ENCODE measurements at places on chromosomes 6 and 20.

DNA sequence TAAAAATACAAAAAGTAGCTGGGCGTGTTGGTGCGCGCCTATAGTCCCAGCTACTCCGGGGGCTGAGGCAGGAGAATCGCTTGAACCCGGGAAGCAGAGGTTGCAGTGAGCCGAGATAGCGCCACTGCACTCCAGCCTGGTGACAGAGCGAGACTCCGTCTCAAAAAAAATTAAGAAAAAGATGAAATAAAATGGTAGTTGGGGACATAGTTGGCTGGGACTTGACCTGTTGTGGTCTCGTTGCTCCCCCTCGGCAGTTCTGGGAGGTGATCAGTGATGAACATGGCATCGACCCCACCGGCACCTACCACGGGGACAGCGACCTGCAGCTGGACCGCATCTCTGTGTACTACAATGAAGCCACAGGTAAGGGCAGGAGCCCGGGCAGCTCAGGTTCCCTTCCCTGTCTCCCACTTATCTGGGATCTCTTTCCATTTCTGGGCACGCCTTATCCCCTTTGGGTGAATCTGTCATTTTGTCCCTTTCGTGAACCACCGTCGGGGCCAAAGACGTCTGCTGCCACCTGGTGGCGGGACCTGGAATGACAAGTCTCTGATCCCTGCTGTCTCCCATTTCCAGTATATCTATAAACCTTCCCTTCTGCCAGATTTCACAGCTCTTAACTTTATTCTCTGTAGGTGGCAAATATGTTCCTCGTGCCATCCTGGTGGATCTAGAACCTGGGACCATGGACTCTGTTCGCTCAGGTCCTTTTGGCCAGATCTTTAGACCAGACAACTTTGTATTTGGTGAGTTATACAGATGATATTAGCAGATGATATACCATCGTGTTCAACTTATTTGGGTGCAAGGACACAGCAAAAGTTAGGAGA is 2.3 kb downstream of the TUBB start:
- DNase-seq = peak; percentile 87

GRCh38 chr20:40688129-40689099 is 622 bp downstream of the MAFB start:
- DNase-seq = no peak

GRCh38 chr20:7722564-7722963 is 217.7 kb downstream of the HAO1 start:
- no peak for DNase-seq

GRCh38 chr6:116010790-116011401 is 49.8 kb downstream of the FRK start:
- peak; percentile 8 for DNase-seq

DNA sequence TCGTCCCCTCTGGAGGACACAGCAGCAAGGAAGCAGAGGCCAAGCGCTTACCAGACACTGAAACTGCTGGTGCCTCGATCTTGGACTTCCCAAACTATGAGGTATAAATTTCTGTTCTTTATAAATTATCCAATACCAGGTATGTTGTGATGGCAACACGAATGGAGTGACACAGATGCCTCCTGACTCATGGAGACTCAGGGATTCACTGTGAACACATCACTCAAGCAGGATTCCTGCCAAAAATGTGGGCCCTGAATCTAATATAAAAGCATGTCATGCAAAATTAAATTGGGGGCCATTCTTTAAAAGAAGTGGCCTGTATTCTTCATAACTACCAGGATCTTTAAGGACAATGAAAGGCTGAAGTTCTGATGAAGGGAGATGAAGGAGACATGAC is 52.5 kb upstream of the SLC22A23 start:
- no peak for DNase-seq

- DNase-seq = no peak
These were observed 344.6 kb upstream of the MARCKS start for GRCh38 chr6:113512576-113512975.

DNA sequence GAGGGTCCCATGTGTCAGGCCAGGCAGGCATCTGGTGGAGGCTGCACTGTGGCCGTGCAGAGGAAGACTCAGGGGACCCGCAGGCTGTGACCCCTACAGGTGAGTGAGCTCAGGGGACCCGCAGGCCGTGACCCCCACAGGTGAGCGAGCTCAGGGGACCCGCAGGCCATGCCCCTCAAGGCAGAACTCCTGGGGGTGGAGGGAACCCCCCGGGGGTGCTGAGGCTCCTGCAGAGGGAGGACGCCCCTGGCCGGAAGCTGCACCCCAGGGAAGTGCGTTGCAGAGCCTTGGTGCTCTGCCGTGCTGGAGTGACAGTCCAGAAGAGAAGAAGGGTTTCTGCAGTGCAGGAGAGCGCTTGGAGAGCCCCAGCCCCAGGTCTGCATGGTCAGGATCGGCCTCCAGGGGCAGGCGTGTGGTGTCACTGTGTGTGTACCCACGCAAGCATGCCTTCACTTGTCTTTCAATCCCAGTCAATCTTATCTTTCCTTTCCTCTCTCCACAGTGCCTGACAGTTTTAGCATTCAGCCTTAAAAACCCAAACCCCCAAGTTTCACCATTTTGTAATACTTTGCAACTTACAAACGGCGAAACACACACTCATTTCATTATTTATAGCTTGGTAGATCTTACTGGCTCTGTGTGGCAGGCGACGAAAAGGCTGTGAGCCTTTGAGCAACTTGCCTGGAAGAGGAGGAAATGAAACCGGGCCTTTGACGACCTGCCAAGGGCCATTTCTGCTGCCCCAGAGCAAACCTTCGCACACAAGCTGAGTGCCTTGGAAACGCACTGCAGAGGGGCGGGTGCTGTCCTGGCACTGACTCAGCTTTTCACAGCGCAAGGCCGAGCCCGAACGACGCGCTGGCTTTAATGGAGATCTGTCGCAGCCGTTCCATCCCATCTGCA is 101.4 kb upstream of the AGPAT4 start:
- no peak for DNase-seq

- no peak for DNase-seq
These were observed 395.0 kb upstream of the RUNX2 start for GRCh38 chr6:44933108-44933507.

- no peak for DNase-seq
These were observed 5.9 kb downstream of the C6orf58 start for GRCh38 chr6:127582777-127583462.

DNA sequence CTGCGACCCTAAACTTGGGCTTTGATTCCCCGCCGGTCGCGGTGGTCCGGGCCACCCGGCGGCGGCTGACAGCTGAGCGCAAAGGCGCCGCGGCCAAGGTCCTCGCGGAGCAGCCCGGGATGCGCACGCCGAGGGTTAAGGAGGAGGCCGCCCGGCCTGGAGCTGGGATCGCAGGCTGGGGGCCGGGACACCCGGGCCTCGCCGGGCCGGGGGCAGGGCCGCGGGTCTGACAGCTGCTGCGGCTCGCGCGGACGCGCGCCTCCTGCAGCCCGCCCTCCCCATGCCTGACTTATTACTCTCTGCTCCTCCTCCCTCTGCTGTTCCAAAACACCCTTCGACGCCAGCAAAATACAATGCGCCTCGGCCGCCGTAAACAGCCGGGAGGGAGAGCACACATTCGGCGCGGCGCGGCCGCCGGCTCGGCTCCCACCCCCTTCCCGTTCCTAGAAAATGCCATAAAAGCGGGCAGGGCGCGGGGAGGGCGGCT is 746 bp downstream of the BACH2 start:
- DNase-seq = peak; percentile 52

GRCh38 chr6:52314752-52315151 is 30.2 kb upstream of the MCM3 start:
- DNase-seq = no peak

DNA sequence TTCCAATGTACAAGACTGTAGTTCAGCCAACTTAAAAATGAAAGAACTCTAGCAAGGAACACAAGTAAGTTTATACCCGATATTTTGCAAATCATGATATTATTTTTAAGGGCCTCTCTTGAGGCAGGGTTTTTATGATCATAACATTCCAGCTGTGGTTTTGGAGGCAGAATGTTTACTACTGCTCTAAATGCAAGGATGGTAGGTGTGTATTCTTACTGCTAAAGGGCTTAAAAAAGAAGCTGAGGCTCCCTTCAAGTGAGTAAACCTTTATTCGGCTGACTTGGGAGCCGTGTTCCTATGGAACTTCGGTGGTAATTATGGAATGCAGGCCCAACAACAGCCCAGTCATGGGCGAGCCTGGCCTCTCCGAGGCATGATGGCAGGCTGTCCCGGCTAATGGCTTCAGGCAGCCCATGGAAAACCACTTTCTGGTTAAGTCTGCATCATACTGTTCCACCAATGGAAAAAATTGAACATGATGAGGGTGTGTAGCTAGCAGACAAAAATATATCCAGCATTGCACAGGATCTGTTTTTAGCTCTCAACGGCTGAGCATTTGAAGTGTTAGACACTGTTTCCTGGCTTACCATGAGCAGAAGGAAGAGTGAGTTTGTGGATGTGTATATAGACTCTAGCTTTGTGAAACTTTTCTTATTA is 111.5 kb downstream of the TIAM2 start:
- DNase-seq = no peak

Data from activated T-cell treated with anti-CD3 and anti-CD28 coated beads for 4 hours (primary cell).